ENCODE measurements at places on chromosomes 1 and 21.

GRCh38 chr21:45472445-45473365 lies 67.7 kb downstream of the COL18A1 start:
- no peak for DNase-seq

- no peak for DNase-seq
These were observed 7.0 kb downstream of the SELE start for GRCh38 chr1:169726851-169727250.

GRCh38 chr1:48236716-48237470 lies 14.4 kb downstream of the SLC5A9 start:
- no peak for DNase-seq

GRCh38 chr1:2539312-2539907 lies 9.3 kb upstream of the HES5 start:
- peak; percentile 45 for DNase-seq

GRCh38 chr1:233360525-233361102 lies 33.1 kb downstream of the MAP3K21 start:
- no peak for DNase-seq

GRCh38 chr1:216779686-216780085 lies 56.5 kb upstream of the ESRRG start:
- DNase-seq = no peak

GRCh38 chr1:52571783-52572182 lies 18.9 kb upstream of the TUT4 start:
- DNase-seq = no peak

GRCh38 chr1:155188268-155188667 lies 14.6 kb downstream of the TRIM46 start:
- DNase-seq = no peak

DNA sequence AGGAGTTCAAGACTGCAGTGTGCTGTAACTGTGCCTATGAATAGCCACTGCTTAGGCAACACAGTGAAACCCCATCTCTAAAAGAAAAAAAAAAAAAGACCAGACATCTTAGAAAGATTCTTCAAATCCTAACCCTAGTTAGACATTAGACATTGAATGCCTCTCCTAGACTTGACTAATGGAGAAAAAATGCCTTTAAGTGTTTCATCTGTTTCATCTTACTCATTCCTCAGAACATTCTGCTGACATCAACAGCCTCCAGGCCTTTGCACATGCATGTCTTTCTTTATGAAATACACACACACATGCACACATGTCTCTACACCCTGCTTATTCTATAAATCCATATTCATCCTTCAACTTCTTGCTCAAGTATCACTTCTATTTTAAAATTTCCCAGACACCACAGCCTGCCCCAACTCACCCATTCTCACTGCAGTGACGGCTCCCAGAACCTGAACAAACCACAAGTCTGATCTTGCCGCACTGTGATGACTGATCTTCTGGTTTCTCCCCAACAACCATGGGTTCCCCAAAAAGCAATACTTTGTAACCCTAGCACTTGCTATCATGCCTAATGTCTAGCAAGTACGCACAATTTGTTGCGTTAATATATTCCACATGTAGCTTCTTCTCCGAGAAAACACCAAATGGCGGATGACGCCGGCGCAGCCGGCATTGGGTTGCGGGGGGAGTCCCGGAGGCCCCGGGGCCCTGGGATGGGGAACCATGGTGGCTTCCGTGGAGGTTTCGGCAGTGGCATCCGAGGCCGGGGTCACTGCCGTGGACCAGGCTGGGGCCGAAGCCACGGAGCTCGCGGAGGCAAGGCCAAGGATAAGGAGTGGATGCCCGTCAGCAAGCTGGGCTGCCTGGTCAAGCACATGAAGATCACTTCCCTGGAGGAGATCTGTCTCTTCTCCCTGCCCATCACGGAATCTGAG lies 37.4 kb downstream of the LRRC52 start:
- no peak for DNase-seq

DNA sequence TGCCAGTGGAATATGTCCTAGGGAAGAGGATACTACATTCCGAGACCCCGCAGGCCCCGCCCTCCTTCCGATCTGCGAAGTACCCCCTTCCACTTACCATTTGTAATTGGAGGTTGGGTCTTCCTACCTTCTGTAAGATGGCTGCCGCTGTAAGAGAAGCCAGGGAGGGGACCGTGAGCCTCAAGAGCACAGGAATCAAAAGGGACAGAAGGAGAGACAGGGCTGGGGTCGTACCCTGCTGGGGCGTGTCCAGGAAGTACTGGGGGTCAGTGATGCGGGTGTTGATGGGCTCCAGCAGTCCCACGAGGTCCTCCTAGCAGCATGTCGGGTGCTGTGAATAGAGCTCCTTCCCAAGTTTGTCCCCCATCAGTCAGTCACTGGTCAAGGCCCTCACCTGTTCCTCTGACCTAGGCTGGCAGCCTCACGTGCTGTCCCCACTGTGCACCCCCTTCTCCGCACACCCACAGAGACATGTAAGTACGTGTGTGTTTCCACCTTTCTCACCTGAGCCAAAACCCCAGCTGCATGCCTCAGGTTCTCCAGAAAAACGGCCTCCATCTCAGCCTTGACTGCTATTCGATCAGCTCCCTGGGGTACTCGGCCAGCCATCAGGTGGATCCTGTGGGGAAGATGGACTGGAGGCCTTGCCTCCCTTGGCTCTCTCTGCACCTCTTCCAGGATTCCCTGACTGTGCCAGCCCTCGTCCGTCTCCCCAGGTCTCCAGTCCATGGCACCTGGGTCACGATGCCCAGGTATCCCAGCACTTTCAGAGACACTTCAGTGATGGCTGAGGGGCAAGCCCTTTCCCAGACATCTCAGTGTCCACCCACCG lies 1.8 kb downstream of the HYI start:
- DNase-seq = no peak

DNA sequence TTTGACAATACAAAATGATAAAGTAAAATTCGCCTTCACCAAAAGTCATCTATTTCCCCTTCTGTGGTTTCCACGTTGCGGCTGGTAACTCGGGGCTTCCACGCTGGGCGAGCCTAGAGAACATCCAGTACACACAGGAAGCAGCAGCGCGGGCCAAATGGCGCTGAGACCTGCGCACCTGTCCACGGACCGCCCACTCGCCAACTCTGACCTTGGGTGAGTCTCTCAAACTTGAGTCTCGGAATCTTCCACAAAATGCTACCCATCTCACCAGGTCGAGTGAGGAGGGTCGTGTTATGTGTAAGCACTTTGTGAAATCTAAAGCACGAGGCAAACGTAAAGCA lies 820 bp upstream of the TTF2 start:
- DNase-seq = peak; percentile 77

DNA sequence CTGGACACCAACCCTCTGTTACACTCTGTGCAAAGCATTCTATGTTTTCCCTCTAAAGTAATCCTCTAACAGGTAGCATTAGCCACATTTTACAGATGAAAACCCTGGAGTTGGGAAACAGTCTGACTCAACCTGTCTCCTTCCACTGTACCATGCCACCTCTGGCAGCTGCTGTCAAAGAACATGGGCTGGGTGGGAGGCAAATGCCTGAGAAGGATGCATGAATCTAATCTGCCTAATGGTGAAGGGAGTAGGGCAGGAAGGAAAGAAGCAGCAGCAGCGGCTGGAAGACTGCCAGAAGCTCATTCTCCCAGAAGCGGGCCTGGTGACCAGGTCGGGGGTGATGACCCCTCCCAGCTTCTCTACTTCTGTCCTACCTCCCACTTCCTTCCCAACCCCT lies 21.7 kb downstream of the LRRC71 start:
- DNase-seq = no peak

DNA sequence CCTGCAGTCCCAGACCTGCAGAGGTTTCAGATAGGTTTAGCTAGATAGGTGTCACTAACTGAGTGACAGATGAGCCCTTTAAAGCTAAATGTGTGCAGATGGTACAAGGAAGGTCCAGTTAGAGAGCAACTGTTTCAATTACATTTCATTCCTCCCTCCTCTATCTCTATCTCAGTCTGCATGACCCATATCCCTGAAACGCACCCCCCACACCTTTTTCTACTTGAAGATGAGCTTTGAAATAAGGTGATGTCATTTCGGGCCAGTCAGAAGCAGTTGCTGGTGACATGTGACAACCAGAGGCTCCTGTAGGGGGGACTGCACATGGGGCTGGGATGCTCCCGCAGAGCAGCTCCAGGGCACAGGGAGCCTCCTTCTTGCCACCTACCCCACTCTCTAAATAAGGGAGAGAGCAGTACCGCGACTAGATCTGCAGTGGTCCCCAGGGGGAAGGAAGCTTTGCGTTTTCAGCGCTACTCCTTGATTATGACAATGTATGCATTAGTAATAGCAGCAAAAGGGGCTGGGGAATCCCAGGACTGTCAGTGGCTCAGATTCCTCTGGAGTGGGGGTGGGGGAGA lies 4.3 kb downstream of the ATP8B2 start:
- peak; percentile 49 for DNase-seq

DNA sequence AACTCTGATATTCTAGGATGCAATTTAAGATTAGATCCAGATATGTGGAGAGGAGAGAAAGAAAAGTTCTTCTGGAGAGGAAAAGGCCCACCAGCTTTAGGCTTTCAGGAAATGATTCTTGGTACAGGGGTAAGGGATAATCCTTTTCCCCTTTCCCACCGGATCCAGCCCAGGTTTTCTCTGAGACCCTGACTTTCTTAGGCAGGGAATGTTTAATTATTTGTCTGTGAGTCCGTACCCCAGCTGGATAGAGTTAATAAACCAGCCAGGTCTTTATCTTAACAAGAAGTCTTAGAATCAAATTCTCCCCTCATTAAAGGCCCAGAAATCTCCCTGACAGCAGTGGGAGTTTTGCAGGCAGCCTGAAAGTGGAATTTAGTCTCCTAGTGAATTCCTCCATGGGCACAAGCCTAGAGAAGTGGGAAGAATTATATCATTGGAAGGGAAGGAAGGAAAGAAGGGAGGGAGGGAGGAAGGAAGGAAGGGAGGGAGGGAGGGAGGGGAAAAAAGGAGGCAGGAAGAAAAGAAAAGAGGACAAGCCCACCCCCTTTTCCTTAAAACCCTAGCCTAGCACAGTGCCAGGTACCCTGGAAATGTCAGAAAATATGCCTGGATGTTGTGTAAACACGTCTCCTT lies 189.0 kb downstream of the PLPP3 start:
- DNase-seq = no peak

- no peak for DNase-seq
These were observed 115.9 kb upstream of the IVNS1ABP start for GRCh38 chr1:185432948-185433347.

- DNase-seq = no peak
These were observed 223.1 kb downstream of the NPHP4 start for GRCh38 chr1:5769146-5769545.

GRCh38 chr1:172699111-172699510 lies 40.2 kb downstream of the FASLG start:
- DNase-seq = peak; percentile 82

DNA sequence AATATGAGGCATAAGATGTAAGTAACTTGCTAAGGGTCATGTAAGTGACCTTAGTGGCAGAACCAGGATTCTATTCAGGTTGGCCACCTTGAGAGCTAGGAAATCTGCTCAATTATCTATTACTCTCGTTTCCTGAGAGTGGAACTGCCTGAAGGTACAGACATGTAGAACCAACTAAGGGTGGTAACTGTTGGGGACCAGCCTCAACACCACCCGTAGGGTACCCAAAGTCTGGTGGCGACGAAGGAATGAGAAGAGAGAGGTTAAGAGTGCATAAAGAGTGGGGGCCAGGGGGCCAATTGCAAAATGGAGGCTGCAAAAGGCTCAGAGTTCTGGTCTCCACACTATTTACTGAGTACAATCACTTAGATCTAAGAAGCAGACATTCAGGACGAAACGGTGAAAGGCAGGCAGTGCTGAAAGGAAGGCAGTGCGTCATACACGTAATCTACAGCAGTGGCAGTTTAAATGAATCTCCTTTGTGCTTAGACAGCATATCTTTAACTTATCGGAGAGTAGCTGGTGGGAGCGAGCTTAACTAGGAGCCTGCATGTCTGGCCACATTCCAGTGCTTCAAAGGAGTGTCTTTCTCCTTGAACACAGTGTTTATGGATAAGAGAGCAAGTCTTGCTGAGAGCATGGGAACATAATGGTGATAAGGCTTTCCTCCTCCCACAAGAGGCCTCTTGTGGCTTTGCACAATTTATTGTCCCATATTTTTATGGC lies 25.0 kb downstream of the SRSF4 start:
- no peak for DNase-seq

DNA sequence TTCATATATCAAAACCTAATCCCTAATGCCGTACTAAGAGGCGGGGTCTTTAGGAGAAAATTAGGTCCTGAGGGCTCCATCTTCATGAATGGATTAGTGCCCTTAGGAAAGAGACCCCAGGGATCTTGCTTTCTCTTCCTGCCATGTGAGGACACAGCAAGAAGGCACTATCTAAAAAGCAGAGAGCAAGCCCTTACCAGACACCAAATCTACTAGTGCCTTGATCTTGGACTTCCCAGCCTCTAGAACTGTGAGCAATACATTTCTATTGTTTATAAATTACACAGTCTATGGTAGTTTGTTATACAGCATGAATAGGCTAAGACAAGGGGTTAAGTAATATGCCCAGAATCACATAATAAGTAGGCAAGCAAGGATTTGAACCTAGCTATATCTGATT lies 42.9 kb downstream of the STYXL2 start:
- no peak for DNase-seq

DNA sequence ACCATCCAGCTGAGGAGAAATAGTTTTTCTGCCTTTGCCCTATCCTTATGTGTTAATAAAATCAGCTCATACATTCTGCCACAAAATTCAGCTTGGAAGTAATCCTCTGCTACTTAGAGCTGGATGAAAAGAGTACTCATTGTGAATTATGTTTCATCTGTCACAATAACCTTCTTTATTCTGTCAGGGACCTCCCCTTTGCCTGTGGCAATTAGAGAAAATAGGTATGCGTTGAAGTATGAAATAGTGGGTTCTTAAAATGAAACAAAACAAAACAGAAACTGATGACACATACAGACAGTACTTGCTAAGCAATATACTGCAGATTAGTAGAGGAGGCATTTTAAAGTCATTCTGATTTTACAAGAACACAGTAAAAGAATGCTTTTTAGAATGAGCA lies 578.5 kb downstream of the USP25 start:
- no peak for DNase-seq

GRCh38 chr1:117577191-117577885 lies 28.5 kb upstream of the TENT5C start:
- no peak for DNase-seq

DNA sequence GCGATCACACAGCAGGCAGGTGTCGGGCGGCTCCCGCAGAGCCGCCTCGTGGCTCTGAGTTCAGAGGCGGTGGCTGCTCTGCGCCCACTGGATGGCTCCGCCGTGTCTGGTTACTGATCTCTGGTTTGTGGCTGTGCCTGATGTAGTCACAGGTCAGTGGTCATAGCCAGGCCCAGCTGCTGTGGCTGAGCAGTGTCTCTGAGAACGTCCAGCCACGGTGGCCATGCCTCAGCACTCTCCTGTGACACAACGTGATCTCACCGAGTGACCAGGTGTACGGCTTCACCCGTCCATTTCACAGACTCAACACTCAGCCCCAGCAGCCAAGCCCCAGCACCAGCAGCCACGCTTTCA lies 61.2 kb downstream of the KCNN3 start:
- no peak for DNase-seq

DNA sequence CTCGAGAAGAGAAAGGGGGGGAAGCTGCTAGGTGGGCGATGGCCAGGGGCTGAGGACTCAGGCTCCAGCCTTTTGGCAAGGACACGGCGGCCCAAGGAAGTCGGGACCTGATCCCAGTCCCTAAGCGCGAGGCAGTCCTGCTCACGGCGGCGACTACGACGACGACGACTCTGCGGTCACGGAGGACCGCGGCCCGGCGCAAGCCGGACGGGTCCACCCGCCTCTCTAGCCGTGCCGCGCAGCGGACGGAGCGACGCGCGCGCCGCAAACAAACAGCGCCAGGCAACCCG lies 401 bp downstream of the WNT9A start:
- DNase-seq = no peak
